ENCODE measurements at places on chromosomes 3 and 15. TPM values are rescaled to one million over a fixed set of nuclear protein-coding genes. Genes with fewer than 3 reads are reported as not detected.

- peak overlapping the region; percentile 10 for H3K27ac ChIP-seq
- H3K36me3 ChIP-seq, result no peaks in the 10 kb centered on the region
- H3K4me3 ChIP-seq, result no peak overlapping the region
Observed at GRCh38 chr3:172142864-172143451, 103.6 kb downstream of the FNDC3B start.

Gene PRKAR2A
- 9.2 TPM for polyA plus RNA-seq

GRCh38 chr3:129313415-129313664 is 34.7 kb downstream of the HMCES start:
- H3K27me3 ChIP-seq, result no peaks in the 10 kb centered on the region
- peak overlapping the region; percentile 91 for H3K27ac ChIP-seq
- H3K4me1 ChIP-seq, result peaks cover 23% of the 10 kb centered on the region
- H3K4me3 ChIP-seq, result no peak overlapping the region
- H3K36me3 ChIP-seq, result no peaks in the 10 kb centered on the region

DNA sequence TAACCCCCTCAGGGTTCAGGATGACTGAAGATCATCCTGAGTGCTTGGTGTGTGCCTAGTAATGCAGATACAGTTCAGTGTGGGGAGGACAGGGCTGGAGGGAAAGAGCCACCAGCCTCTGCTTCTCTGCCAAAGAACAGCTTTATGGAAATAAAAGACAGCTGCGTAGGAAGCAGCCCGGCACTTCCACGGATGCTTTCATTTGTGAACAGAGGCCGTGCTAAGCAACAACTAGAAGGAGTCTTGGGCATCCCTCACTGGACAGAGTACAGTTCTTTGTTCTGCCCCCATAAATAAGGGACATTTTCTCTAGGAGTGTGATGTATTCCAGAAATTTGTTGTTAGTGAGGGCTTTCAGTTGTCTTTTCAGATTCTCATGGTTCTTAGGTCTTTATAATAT is 194.8 kb upstream of the RGMA start:
- no peak for DNase-seq
- H3K36me3 ChIP-seq, result no peaks in the 10 kb centered on the region
- H3K4me1 ChIP-seq, result peaks cover 8% of the 10 kb centered on the region
- H3K27me3 ChIP-seq, result peaks cover 5% of the 10 kb centered on the region
- H3K27ac ChIP-seq, result no peak overlapping the region

Gene CFAP20DC
- 2.0 TPM for polyA plus RNA-seq

Gene ALG1L2
- polyA plus RNA-seq, result not detected

GRCh38 chr15:67064607-67065530 is 533 bp upstream of the SMAD3 start:
- H3K36me3 ChIP-seq, result no peaks in the 10 kb centered on the region
- H3K27me3 ChIP-seq, result no peaks in the 10 kb centered on the region
- peak overlapping the region; percentile 64 for H3K4me3 ChIP-seq
- H3K4me1 ChIP-seq, result peaks cover 55% of the 10 kb centered on the region
- DNase-seq, result peak; percentile 63
- H3K27ac ChIP-seq, result peak overlapping the region; percentile 93

- no peak overlapping the region for H3K4me3 ChIP-seq
- peaks cover 22% of the 10 kb centered on the region for H3K4me1 ChIP-seq
- H3K27me3 ChIP-seq, result no peaks in the 10 kb centered on the region
- DNase-seq, result peak; percentile 78
- no peak overlapping the region for H3K27ac ChIP-seq
- no peaks in the 10 kb centered on the region for H3K36me3 ChIP-seq
Observed at GRCh38 chr3:195001961-195002861, 268.7 kb downstream of the XXYLT1 start.

Gene LRRC2
- 1.5 TPM for polyA plus RNA-seq

Gene STRA6
- not detected for polyA plus RNA-seq

DNA sequence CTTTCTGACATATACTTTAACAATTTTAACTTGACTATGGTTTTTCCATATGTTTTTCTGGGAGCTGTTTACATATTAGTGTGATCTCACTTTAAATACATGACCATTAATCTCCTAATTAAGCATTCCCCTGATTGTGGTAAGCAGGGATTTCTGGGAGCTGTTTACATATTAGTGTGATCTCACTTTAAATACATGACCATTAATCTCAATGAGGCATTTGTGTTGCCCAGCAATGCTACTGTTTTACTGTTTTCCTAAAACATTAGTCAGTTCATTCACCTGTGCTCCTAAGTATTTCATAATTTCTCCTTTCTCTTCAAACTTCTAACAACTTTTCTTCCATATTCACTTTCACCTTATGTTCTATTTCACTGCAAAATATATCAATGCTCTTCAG is 3.6 kb upstream of the GRAMD1C start:
- no peaks in the 10 kb centered on the region for H3K36me3 ChIP-seq
- H3K4me3 ChIP-seq, result no peak overlapping the region
- no peak for DNase-seq
- H3K4me1 ChIP-seq, result peaks cover 3% of the 10 kb centered on the region
- no peak overlapping the region for H3K27ac ChIP-seq

DNA sequence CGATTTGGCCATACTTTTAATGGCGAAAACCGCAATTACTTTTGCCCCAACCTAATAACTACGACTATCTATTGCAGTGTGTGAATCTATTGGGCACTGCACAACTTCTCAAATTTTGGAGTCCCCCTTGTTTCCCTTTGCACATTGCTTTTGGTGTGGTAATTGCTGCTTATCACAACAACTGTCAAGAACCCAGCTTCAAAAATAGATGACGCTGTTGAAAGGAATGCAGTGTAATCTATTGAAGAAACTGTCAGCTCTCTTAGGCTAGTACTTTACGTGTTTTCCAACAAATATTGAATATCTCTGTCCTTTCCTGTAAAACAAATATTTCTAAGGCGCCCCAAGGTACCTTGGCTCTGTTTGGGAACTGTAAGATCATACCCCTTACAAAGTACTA is 222.8 kb upstream of the UBE2E2 start:
- H3K27me3 ChIP-seq, result no peaks in the 10 kb centered on the region
- DNase-seq, result no peak
- no peaks in the 10 kb centered on the region for H3K36me3 ChIP-seq
- no peak overlapping the region for H3K27ac ChIP-seq
- H3K4me1 ChIP-seq, result no peaks in the 10 kb centered on the region

DNA sequence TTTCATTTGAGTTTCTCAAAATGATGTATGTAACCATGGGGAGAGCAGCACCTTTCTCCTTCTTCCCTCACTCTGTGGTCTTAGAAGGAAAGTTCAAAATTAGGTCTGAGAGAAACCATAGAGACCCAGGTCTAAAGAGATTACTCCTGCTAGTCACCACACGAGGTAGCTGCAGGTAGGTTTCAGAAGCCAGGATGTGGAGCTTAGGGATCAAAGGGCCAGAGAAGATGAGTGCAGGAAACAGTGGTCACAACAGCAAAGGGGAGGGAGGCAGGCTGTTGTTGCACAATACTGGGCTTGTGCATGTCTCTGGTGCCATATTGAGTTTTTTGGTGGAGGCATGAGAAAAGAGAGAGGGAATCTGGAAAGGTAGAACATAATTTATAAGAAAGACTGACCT is 583.6 kb downstream of the AGBL1 start:
- no peaks in the 10 kb centered on the region for H3K36me3 ChIP-seq
- H3K4me1 ChIP-seq, result no peaks in the 10 kb centered on the region
- no peak overlapping the region for H3K27ac ChIP-seq
- H3K4me3 ChIP-seq, result no peak overlapping the region

Gene AMT
- polyA plus RNA-seq, result 8.4 TPM

DNA sequence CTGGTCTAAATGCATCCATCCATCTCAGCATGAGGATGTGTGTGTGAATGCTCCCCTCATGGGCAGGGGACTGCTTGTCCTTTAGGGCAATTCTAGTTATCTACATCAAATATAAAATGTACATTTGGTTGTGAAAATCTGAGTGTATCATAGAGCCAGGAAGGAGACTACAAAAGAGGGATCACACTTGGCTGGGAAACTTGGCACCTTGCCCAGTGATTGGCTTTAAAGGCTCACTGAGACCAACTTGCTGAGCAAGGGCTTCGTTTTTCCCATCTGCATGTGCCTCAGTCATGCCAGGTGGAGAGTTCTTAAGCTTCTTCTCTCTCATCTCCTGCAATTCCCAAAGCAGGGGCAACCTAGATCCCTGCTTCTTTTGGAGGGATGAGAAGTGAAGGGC is 5.2 kb downstream of the CAPN3 start:
- H3K4me3 ChIP-seq, result no peak overlapping the region
- H3K27ac ChIP-seq, result no peak overlapping the region
- H3K27me3 ChIP-seq, result no peaks in the 10 kb centered on the region
- peaks cover 7% of the 10 kb centered on the region for H3K36me3 ChIP-seq
- no peak for DNase-seq

Gene CSTA
- polyA plus RNA-seq, result 86.0 TPM

Gene FETUB
- not detected for polyA plus RNA-seq

GRCh38 chr3:72234391-72234790 is 449.4 kb upstream of the PROK2 start:
- no peaks in the 10 kb centered on the region for H3K4me1 ChIP-seq
- DNase-seq, result no peak
- no peaks in the 10 kb centered on the region for H3K27me3 ChIP-seq
- H3K27ac ChIP-seq, result no peak overlapping the region
- H3K36me3 ChIP-seq, result no peaks in the 10 kb centered on the region

Gene SYNM
- 5.7 TPM for polyA plus RNA-seq

DNA sequence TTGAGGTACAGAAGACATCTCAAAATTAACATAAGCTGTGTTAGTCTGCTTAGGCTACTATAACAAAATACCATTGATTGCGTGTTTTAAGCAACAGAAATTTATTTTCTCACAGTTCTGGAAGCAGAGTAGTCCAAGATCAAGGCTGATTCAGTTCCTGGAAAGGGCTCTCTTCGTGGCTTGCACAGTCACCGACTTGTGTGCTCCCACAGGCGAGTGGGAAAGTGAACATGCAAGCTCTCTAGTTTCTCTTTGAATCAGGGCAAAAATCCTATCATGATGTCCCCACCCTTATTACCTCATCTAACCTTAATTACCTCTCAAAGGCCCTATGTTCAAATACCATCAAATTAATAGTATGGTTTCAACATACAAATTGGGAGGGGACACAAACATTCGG is 505.9 kb downstream of the ZIC1 start:
- H3K27ac ChIP-seq, result no peak overlapping the region
- no peaks in the 10 kb centered on the region for H3K27me3 ChIP-seq
- H3K36me3 ChIP-seq, result no peaks in the 10 kb centered on the region
- no peaks in the 10 kb centered on the region for H3K4me1 ChIP-seq
- DNase-seq, result no peak

Gene EOMES
- polyA plus RNA-seq, result not detected

GRCh38 chr3:77096966-77097890 is 57.3 kb downstream of the ROBO2 start:
- no peak overlapping the region for H3K27ac ChIP-seq
- no peak overlapping the region for H3K4me3 ChIP-seq
- H3K27me3 ChIP-seq, result no peaks in the 10 kb centered on the region
- no peaks in the 10 kb centered on the region for H3K36me3 ChIP-seq
- no peaks in the 10 kb centered on the region for H3K4me1 ChIP-seq

Data from stomach (tissue), 19 donors.